Hematopoietic multipotent progenitor cell treated with erythropoietin and hydrocortisone succinate and interleukin-3 and kit ligand, for 8 days (in vitro differentiated cells): ENCODE measurements at places on chromosomes 2 and 18.

- DNase-seq: no peak
Measured at GRCh38 chr2:217714287-217714751, 288.5 kb downstream of the TNS1 start.

GRCh38 chr2:85377083-85377482 lies 22.5 kb downstream of the ELMOD3 start:
- DNase-seq: no peak

DNA sequence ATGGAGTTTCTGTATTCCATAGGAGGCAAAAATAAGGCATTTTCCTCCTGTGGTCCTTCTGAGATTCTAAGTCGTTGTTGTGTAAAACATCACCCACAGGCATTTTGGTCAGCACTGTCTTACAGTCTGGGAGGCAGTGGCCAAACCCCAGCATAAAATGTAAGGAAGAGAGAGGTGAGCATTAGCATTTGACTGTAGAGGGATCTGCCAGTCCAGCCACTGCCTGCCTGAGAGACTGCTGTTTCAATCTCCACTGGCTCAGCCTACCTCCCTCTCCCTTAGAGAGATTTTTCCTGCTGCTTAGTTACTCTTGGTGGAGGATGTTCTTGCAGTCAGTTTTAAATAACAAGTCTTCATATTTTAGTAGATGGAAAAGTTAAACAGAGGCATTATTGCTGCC lies 77.0 kb downstream of the ARHGEF33 start:
- no peak for DNase-seq

DNA sequence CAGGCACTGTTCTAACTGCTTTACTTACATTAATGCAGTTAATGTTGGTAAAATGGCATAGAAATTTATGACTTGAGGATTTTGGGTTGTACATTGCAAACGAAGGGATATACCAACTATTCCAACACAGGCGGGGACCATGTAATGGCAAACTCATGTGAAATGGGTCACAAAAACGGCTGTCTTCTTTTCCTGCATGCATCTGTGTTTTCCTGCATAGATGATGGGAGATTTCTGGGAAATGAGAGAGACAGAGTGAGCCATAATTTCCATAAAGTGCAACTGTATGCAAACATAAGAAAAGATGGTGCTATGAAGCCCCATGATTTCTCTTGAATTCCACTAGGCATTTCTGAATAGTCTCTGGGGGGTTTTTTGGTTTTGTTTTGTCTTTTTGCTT lies 82.3 kb downstream of the ALPK2 start:
- no peak for DNase-seq

DNA sequence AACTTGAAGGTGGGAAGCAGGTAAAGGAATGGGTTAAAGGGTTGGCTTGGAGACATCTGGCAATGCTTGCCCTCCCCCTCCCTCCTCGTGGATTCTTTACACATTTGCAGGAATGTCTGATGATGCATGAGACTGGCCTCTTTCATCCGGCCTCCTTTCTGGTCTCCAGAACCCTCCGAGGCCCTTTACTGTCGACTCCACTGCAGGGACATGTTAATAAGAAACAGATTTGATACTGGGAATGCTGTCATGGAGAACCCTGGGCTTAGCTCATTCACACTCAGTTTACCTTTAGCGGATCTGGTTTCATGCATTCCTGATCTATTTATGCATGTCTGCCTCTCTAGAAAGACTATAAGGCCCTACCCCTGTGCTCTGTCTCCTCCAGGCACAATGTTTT lies 238.7 kb downstream of the TGIF1 start:
- no peak for DNase-seq
